Right renal pelvis (tissue), 4 donors: ENCODE measurements at places on chromosomes 7 and 10. TPM values are rescaled to one million over a fixed set of nuclear protein-coding genes. Genes with fewer than 3 reads are reported as not detected.

DNA sequence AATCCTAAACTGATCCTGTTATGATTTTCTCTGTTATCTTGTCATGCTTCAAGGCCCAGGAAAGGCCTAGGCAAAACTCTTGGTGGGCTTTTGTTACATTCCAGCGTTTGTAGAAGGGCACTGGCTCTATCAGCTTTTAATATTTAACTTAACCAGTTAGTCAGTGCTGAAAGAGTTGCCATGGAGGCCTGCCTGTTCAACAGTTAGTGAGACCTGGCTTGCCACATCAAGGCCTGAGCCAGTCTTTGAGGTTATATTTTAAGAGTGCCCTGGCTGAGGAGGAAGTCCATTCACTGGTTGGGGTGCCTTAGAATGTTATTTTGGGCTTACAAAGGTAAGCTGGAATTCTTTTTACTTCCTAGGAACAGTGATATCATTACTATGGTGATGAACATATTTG lies 144.1 kb upstream of the NRG3 start:
- DNase-seq = no peak

DNA sequence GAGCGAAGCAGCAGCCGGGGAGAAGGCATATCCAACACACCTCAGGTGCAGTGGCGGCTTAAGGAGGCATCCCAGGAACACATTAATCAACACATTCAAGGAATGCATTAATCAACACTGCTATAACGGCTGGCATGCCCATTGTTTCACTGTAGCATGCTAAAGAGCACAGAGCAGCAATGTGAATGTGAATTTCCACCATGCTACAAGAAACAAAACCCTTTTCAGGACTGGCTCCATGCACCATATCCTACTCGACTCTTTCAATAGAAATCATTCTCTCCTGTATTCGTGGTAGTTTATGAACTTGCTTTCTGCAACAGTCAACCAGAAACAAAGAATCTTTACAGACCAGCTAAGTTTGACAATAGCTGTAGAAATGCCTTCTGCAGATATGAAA lies 149.0 kb downstream of the NRCAM start:
- no peak for DNase-seq

DNA sequence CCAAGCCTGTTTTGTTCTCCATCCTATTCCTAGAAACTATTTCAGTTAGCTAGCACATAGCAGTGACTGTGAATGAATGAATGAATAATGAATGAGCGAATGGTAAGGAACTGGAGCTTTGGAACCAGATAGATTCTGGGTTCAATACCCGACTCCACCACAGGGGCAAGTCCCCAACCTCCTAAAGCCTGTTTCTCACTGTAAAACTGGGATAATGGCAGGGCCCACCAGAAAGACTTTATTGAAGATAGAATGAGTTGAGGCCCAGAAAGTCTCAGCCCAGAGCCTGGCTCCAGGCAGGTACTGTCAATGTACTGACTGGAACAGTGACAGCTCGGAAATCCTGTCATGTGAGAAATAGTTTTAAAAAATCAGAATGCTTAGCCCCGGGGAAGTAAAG lies 1.1 kb upstream of the CDH23 start:
- DNase-seq = no peak

STAG3 gene
- polyA plus RNA-seq = 11.7 TPM

AKR1C8 gene
- polyA plus RNA-seq = 0.30 TPM

DNA sequence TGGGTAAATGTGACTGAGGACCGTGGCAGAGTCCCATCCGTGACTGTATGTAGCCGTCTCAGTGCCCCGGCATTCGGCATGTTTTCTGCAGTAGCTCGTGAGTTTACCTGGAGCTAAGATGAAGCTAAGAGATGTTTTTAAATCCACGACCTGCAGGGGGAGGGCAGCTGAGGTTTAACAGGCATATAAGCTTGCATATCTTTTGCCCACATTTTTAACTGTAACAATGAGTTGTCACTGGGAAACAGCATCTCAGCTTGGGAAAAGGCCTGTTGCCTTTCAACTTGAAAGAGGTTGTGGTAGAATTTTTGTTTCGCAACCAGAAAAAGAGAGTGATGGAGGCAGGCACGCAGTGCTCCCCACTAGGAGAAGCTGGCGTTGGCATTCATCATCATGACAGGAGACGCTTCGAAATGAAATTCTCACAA lies 77.7 kb downstream of the CELF2 start:
- no peak for DNase-seq

GRCh38 chr10:95451568-95452524 lies 109.3 kb downstream of the SORBS1 start:
- no peak for DNase-seq

TFAM gene
- 82.7 TPM for polyA plus RNA-seq

CFAP70 gene
- 12.0 TPM for polyA plus RNA-seq

- DNase-seq = no peak
Observed at GRCh38 chr10:23558361-23558799, 119.5 kb downstream of the OTUD1 start.

- no peak for DNase-seq
Observed at GRCh38 chr7:29156907-29157452, 10.6 kb upstream of the CPVL start.

- DNase-seq = no peak
Observed at GRCh38 chr10:77036993-77037734, 600.4 kb downstream of the KCNMA1 start.

- no peak for DNase-seq
Observed at GRCh38 chr7:41033500-41033899, 669.4 kb downstream of the INHBA start.

GRCh38 chr10:71542478-71542877 lies 145.8 kb downstream of the CDH23 start:
- no peak for DNase-seq

DNA sequence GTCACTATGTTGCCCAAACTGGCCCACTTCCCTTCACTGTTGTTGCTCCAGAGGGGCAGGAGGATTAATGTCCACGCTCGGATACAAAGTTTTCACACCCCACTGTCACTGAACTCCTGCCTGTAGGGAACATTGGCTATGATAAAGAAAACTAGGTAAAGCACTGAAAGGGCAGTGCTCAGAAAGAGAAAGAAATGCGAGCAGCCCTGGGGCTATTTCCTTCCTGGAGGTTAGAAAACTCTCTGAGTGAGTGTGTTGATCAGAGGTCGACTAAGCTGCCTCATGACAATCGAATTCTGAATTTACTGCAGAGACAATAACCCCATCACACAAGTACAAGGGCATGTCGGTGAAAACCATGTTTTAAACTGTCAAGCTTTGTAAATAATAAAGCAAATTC lies 227.2 kb upstream of the PITRM1 start:
- no peak for DNase-seq

EGFR gene
- 37.0 TPM for polyA plus RNA-seq

LIPM gene
- not detected for polyA plus RNA-seq

DNA sequence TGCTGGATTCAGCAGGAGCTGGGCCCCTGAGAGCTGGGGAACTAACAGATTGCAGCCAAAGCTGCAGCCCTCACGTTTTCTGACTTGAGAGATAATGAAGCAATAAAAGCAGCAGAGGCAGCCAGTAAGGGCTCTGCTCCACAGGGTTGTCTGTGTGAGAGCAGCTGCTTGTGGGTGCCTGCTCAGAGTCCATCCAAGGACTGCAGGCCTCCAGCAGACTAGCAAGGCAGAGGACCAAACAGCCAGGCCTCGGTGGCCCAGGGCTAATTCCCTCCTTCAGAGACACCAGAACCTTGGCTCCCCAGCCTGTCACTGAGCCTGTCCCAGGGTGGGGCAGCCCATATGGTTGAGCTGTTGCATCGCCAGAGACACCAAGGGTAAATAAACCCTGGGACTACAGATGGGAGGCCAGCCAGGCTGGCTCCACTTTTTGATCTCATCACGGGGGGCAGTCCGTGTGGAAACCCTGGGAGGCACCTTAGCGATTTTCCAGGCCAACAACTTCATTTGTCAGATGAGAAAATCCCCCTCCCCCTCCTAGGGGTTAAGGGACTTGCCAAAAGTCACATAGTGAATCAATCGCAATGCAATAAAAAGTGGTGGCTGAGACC lies 229.2 kb downstream of the WDR11 start:
- DNase-seq = no peak

GCC1 gene
- 14.9 TPM for polyA plus RNA-seq

CCDC3 gene
- polyA plus RNA-seq = 14.9 TPM

GRCh38 chr7:151542606-151543130 lies 23.0 kb upstream of the RHEB start:
- DNase-seq = no peak

CAMK2B gene
- polyA plus RNA-seq = 2.2 TPM

MACC1 gene
- 10.8 TPM for polyA plus RNA-seq

DNA sequence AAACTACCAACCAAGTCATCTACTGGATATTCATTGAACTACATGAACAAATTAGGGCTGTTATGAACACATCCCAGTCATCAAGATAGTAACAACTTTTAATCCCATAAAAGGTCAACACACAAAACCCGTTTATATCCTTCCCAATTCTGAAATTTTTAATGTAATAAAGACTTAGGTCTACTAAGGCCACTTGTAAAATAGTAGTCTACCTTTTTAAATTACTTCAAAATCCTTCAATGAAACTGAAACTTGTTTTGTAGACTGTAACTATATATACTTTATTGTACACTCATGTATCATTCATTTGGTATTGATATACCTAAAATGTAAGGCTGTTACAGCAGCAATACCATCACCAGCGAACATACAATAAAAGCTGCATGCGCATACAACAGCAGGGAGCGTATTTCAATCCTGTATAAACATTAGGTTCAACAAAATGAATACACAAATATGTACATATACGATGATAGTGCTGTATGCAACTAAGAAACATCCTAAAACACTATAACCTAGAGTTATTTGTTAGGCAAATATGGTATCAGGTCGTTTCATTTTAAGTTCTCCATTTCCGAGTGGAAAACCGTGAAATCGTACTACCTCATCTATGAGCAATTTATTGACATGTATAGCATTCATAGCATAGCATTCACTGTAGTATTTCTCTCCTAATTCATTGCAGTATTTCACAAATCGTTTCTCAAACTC lies 973 bp downstream of the ATAD1 start:
- no peak for DNase-seq

IGFBP1 gene
- polyA plus RNA-seq = 0.74 TPM

CYP2W1 gene
- 2.0 TPM for polyA plus RNA-seq

TMEM213 gene
- 46.3 TPM for polyA plus RNA-seq

SCIN gene
- polyA plus RNA-seq = 117 TPM

- DNase-seq = no peak
Observed at GRCh38 chr10:128863411-128863810, 603.6 kb upstream of the MGMT start.

NAMPT gene
- 49.5 TPM for polyA plus RNA-seq

- no peak for DNase-seq
Observed at GRCh38 chr10:58820861-58821751, 308.4 kb downstream of the BICC1 start.

DNA sequence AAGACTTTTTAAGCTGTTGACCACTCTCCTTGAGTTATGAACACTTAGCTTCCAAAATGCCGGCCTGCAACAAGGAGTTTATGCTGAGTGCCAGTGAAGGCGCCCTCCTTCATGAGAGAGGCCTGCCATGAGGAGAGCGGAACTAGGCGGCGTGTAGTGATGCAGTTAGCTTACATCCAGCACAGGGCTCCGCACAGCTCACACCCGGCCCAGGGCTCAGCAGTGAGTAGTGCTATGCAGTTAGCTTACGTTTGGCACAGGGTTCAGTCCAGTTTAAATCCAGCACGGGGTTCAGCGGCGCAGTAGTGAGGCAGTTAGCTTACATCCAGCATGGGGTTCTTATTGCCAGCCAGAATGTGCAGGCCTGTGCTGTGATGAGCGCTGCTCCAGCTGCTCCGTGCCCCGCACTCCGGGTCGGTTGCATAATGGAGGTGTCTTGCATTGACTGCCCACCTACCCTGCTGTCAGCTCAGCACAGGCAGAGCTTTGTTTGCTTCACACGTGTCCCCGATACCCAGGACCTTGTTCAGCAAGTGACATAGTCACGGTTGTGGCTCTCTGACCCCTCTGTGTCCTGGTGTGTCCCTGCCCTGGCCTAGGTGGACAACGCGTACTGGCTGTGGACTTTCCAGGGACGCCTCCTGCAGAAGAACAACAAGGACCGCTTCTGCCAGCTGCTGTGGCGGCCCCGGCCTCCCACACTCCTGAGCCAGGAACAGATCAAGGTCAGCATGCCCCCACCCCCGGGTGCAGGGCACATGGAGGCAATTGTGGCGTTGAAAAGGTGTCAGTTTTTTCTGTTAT lies 21.9 kb downstream of the EIF3B start:
- DNase-seq = no peak

GRM3 gene
- 0.22 TPM for polyA plus RNA-seq

PLXNA4 gene
- 13.3 TPM for polyA plus RNA-seq

- DNase-seq = no peak
Observed at GRCh38 chr7:34772296-34772938, 114.4 kb downstream of the NPSR1 start.

GRCh38 chr7:17462131-17462631 lies 163.7 kb downstream of the AHR start:
- no peak for DNase-seq

DNA sequence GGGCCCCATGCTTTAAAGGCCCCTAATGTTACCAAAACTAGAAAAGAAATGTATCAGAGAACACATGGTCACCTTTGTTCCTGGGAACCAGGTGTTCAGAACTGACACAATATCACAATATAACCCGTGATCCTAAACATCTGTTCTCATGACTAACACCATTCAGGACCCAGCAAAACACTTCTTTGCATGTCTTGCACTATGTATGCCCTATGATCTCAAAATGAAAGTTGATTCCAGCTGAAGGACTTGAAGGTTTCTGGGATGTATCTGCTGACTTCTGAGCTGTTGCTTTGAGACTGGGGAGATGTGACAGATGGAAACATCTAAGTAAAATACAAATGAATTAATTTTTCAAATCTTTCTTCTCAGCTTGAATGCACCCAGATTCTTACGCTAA lies 37.5 kb upstream of the PIK3CG start:
- no peak for DNase-seq

ICA1 gene
- 30.3 TPM for polyA plus RNA-seq

- DNase-seq = no peak
Observed at GRCh38 chr10:66931340-66931948, 5.6 kb downstream of the LRRTM3 start.

DNA sequence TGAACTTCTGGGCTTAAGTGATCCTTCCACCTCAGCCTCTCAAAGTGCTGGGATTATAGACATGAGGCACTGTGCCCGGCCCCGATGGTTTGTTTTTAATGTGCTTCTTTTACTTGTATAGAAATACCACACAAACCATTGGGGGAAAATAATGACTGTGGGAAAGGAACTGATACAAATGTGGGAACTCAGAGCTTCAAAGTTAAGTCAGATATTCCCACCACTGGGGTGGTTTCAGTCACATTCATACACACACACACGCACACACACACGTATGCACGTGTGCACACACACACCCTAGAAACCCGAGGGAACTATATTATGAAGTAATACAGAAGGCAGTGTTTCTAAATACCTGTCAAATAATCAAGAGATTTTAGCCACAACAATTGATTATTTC lies 17.0 kb downstream of the CPA4 start:
- no peak for DNase-seq

GRCh38 chr7:37973915-37974314 lies 53.5 kb downstream of the EPDR1 start:
- no peak for DNase-seq
